ENCODE measurements at places on chromosomes 11 and 22. TPM values are rescaled to one million over a fixed set of nuclear protein-coding genes. Genes with fewer than 3 reads are reported as not detected.
A peak's percentile ranks its signal among the peaks of the same experiment; 100 is the strongest.

GRCh38 chr11:68524213-68524612 is 63.7 kb downstream of the PPP6R3 start:
- no peak for DNase-seq

DNA sequence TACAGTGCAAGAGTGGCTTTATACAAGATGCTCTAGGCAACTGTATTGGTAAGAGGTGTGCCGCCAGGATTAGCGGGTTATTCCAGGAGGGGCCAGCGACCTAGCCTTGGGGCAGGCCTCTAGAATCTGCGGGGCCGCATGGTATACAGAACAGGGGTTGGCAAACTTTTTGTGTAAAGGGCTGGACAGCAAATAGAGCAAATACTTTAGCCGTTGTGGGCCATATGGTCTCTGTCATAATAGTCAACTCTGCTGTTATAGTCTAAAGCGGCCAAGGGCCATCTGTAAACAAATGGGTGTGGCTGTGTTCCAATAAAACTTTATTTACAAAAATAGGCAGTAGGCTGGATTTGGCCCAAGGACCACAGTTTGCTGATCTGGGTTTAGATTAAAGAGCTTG is 32.6 kb downstream of the FBLN1 start:
- no peak for DNase-seq

DNA sequence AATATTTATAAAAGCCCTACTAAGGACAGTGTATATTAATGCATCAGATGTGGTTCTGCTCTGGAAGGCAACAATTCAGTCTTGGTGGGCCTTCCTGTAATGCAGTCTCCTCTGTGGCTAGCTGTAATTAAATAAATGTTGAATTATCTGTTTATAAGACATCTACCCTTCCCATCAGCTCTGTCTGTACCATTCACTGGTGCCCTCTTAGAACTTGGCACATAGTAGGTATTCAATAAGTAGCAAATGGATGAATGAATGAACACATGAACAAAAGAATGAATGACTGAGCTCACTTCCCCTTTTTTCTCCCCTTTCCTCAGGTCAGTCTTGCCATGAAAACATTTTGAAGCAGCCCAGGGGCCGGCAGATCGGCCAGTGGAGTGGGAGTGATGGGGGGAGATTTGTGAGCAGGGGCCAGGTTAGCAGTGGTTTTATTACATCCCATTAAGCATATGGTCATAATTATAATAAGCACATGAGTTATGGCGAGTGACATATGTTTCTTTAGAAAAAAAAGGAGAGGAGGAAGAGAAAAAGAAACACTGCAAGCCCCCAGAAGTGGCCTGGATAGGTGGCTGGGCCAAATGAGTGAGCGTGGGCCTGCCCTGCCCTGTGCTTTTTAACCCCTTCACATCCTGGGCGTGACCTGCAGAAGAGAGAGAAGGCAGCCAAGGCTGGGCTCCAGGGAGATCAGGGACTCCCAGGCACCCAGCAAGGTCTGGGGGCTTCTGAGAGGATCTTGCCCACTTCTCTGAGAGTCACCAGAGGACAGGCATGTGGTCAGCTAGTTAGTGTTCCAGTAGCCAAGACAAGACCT is 48.6 kb upstream of the CD82 start:
- no peak for DNase-seq

- no peak for DNase-seq
Measured at GRCh38 chr11:3202759-3203158, 15.9 kb downstream of the MRGPRG start.

GRCh38 chr11:126311401-126312291 is 7.8 kb downstream of the DCPS start:
- no peak for DNase-seq

DNA sequence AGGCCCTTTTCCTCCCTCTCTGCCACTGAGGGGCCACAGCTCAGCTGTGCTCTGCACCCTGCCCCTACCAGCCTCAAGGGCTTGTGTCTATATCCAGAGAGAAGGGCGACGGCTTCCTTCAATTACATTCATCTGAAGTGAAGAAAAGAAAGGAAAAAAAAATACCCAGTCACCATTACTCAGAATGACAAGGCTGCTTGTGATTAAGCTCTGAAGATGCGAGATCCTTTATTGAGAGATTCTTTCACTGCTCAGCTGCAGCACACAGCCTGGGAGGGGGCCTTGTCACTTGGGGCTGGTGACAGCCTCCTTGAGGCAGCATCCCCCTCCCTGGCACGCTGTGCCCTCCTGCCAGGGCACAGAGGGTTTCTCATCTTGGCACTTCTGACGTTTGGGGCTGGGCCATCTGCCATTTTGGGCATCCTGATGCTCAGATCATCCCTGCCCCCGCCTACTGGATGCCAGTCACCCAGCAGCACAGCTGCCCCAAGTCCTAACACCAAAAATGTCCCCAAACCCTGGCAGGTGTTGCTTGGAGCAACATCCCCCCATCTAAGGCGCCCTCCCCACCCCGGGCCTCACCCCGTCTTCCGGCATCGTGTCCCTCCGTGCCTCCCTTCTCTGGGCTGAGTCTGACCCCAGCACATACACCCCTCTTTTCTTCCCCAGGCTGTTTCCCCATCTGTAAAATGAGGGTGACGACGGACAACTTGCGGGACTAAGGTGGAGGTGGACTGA is 1394.7 kb downstream of the BRD1 start:
- no peak for DNase-seq

GRCh38 chr22:32579529-32580220 is 105.1 kb downstream of the FBXO7 start:
- DNase-seq, result peak; percentile 23

- no peak for DNase-seq
Measured at GRCh38 chr11:11480971-11481370, 127.9 kb upstream of the CSNK2A3 start.

DNA sequence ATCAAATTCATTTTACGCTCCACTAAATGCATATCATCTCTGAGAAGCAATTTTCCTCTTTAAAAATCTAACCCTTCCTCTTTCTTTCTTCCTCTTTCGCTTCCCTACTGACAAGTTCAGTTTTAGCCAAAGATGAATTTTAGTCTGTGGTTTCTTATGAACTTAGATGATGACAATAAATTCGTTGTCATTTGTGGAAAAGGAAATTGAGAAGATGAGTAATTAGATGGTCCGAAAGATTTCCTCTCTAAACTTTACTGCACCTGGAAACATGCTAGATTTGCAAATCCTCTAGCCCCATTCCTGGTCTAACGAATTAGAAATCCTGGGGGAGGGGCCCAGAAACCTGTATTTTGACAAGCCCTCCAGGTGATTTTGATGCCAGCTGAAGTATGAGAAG is 855.4 kb upstream of the CHORDC1 start:
- no peak for DNase-seq

DNA sequence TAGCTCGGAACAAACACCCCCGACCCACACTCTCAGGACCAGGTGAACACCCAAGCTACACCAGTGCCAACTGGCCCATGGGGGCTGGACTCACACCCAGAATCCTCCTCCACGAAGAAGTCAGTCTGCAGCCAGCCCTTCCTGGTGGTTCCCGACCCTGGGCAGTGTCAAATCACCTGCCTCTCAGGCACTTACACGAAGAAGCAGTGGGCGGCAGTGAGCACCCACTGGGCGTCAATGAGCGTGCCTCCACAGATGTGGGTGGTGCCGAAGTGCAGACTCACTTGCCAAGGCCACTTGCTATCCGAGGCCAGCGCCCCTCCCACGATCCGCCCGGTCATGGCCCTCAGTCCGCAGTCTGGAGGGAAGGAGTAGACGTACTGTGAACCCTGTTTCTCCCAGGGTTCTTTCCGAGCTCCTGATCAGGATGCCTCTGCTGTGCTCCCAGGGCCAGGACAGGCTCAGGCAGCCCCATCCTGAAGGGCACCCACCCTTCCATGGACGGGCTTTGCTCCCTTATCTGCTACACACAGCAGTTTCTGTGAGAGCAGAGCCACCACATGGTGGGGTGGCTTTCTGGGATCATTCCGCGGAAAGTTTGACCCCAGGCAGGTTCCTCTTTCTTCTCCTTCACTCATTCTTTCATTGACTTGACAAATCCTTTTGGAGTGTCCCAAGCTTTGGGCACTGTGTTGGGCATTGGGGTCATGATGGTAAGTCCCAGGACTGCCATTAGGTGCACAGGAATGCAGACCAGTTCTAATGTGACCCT is 19.4 kb downstream of the TMPRSS13 start:
- DNase-seq, result no peak

GRCh38 chr11:1748636-1749394 is 1.6 kb downstream of the IFITM10 start:
- no peak for DNase-seq

DNA sequence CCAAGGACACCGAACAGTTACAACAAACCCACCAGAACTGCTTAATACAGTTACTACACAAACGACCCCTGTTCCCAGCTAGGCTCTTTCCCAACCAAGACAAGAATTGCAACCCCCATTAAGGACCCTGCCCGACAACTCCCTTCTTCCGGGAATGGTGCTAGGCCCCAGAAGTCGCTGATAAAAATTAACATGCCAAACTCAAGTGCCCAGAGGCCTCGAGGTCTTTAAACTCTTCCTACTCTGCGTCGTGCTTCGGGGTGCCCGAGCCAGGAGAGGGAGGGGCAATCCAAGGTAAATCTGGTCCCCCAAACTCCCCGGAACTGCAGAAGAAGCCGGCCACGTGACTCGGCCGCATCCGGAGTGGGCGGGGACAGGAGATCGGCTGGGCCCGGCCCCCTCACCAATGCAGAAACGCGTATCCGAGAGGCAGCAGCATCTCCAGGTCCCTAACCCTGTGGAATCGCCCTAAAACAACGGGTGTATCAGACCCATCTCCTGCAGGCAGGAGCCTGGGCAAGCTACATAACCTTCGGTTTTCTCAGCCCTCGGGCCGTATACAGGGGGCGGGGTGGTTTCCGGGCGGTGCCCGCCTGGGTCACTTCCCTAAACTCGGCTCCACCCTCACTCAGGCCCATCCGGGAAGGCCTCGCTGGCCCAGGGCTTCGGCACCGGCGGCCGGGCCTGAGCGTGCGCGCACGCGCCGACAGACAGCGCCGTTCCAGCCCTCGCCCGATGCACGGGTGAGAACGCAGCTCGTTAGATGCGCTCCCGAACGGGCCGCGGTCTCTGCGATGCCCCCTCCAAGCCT is 1.1 kb downstream of the CFL1 start:
- DNase-seq, result no peak

GRCh38 chr22:20429254-20430100 is 8.1 kb downstream of the SCARF2 start:
- no peak for DNase-seq

DNA sequence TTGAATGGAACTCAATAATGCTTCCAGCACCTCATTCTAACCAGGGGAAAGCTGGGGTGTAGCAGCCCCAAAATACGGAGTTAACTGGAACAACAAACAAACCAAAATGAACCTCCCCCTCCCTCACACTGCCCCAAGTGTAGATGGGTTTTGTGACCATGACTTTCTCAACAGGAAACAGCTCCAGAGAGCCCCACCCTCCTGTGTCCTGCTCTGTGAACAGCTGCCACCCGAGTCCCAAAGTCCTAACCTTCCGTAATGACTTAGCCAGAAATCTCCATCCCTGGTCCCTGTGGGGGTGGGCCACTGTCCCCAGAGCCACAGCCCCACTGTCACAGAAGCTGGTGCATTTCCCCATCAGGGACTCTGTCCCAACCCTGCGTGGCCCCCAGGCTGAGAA is 155.4 kb downstream of the CRYBB2 start:
- DNase-seq, result no peak

DNA sequence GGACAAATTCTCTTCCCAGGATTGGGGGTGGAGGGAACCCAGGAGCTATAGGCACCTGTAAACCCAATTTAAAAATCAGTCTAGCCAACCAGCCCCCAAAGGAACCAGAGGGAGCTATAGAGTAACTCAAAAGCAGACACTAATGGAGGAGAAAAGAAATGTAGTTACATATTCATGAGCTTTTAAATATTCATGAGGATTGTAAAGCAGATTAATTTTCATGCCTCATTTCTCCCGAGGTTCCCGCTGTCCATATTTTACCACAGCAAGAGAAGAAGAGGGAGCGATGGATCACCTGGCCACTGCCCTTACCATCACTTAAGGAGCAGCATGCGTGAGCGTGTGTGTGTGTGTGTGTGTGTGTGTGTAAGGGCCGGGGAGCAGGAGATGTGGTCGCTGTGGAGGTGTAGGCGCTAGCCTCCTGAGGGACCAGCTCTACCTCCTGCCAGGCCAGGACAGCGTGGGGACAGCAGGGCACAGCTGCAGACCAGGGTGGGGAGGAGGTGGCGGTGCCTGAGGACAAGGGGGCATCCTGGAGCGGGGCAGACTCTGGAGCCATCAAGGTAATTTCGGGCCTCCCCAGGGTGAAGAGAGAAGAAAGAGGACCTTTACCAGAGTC is 100.7 kb upstream of the THY1 start:
- no peak for DNase-seq

DNA sequence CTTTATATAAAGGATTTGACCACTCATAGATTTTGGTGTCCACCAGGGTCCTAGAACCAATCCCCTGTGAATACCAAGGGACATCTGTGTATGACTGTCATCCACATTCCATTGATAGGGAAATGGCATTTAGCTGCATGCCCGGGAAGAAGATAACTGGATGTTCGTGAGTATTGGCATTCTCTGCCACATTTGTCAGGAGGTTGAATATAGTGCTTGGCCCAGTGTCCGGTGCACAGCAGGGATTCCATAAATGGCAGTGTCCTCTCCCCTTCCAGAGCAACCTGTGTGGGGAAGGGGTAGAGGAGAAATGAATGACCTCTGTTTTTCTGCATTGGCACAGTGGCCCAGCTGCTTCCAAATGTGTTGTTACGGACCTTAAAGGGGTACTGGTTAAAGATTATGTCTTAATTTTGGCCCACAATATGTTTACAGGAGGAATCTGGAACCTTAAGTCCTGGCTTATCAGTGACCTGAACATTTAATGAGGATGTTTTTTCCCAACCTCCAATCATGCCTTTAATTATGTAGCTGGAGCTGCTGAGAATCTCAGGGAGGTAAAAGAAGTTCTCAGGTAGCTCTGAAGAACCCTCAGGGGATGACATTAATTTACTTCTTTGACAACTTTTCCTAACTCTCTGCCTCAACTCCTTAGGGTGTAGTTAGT is 33.6 kb upstream of the OR4B1 start:
- DNase-seq, result no peak

DNA sequence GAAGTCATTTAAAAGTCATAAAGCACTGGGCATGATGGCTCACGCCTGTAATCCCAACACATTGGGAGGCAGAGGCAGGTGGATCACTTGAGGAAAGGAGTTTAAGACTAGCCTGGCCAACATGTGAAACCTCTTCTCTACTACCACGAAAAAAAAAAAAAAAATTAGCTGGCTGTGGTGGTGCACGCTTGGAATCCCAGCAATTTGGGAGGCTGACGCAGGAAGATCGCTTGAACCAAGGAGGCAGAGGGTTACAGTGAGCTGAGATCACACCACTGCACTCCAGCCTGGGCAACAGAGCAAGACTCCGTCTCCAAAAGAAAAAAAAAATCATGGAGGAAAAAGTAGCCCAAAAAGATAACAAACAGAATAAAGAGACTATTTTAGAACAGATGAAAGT is 42.2 kb downstream of the NUP98 start:
- DNase-seq, result no peak

SCARF2 gene
- 12.3 TPM for polyA plus RNA-seq

NTM gene
- 43.9 TPM for polyA plus RNA-seq

TBX1 gene
- polyA plus RNA-seq, result 0.25 TPM

SYT7 gene
- 10.3 TPM for polyA plus RNA-seq

GAL3ST3 gene
- polyA plus RNA-seq, result 6.6 TPM

C11orf16 gene
- polyA plus RNA-seq, result 0.56 TPM

SMTNL1 gene
- 0.59 TPM for polyA plus RNA-seq
